Activated naive CD4-positive, alpha-beta T cell (primary cell): ENCODE measurements at places on chromosomes 11 and 22.

DNA sequence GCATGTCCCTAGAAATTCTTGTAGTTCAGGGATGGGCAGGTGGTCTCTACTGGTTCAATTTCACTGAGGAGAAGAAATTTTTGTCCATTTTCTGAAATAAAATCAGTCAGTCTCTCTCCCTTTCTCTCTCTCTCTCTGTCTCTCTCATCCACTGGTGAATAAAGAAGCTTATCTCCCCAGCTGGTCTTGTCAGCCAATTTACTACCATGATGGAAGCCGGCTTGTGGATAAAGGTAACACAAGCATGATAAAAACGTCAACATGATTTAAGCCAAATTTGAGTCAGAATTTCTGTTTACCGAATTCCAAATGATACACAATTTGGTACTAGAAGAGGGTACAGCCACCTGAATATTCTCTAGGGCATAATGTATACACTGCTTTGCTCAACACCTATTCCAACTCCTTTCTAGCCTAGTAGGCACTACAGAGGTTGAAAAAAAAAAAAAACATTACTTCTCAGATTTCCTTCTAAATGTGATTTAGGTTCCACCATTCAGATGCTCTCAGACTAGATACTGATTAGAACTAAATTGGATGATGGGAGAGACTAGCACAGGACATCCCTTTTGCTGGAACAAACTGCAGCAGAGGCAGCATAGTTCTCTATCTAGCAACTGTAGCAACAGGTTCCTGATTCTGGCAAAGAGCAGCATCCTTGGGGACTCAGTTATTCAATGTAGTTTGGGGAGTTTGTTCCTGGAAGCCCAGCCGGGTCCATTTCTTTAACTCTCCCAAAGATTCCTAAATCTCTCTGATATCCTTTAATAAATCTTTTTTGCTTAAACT lies 18.8 kb downstream of the PAK1 start:
- no peak for DNase-seq

- no peak for DNase-seq
Observed at GRCh38 chr22:32746732-32747131, 54.8 kb upstream of the TIMP3 start.

GRCh38 chr22:46148816-46149511 lies 1.4 kb upstream of the PPARA start:
- no peak for DNase-seq

DNA sequence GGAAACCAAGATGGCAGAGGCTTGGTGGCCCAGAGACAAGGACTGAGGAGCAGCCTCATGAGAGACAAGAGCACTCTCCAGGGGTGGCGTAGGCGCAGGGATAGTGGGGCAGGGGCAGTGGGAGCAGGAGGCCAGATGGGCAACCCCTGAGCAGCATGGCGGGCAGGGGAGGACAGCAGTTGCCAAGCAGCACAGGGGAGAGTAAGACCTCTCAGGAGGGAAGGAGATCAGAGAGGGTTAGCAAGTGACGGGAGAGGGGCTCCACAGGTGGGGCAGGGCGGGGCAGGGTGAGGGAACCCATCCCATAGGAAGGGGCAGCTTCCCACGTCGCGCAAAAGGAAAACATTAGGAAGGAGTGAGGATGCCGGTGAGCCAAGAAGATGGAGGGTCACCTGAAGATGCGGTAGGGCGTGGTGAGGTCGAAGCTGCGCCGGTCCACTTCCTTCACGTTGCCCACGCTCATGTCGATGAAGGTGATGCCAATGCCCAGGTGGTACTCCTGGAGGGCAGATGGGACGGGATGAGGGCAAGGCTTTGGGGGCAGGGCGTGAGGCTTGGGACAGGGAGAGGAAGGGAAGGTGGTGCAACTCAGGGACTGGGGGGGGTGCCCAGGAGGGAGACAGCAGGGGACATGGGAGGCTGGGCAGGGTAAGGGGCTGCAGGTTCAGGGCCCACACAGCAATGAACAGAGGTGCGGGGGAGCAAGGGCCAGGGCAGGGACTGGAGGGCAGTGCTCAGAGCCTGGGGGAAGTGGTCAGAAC lies 35.4 kb upstream of the PDE2A start:
- no peak for DNase-seq

GRCh38 chr22:24181088-24181995 lies at the start of gene SUSD2:
Gene SUSD2, plus strand, starts transcription at chr22:24181487. Its CDS starts 33 bp downstream, at chr22:24181520.
- no peak for DNase-seq

DNA sequence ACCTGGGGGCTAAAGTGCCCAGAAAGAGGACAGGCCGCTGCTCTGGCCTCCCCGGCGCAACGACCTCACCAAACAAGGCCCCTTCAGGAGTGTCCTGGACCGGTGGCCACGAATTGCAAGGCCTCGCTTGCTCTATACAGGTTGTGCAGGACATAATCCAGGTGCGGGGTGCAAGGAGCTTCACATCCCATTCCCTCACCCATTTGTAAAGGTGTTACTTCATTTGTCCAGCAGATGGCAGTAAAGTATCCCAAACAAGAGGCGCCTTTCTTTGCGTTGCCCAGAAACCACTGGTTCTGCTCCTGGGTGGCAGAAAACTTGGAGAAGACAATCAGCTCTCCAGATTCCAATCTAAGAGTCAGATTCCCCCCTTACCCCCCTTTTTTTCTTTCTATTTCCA lies 35.9 kb upstream of the PRDM11 start:
- no peak for DNase-seq

DNA sequence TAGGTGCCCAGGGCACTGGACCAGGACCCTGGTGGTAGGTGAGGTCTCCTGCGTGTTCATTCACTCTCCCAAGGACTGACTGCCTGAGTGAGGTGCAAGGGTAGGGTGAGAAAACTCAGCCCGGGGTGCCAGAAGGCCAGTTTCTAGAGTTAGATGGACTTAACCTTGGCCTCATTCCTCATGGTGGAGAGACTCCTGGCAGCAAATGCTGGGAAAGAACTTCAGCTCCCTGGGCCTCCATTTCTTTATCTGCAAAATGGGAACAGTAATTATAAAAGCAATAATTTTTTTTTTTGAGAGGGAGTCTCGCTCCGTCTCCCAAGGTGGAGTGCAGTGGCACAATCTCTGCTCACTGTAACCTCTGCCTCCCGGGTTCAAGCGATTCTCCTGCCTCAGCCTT lies 47.7 kb downstream of the TRIOBP start:
- DNase-seq: no peak

GRCh38 chr11:61695917-61696316 lies 15.7 kb downstream of the DAGLA start:
- peak; percentile 73 for DNase-seq

GRCh38 chr11:117384045-117384444 lies 56.4 kb downstream of the CEP164 start:
- no peak for DNase-seq

DNA sequence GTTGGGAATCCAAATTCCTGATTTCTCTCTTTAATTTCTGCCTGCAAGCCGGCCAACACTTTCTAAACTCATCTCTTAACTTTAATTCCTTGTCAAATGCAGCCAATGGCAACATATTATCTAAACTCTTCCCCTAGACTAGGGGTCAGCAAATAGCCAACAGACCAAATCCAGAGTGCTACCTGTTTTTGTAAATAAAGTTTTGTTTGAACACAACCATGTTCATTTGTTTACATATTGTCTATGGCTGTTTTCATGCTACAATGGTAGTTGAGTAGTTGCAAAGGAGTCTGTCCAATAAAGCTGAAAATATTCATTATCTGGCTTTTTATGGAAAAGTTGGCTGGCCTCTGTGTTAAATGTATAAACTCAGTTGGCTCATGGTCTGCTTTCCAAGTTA lies 37.2 kb upstream of the RASSF10 start:
- no peak for DNase-seq

GRCh38 chr11:33187998-33188722 lies 26.9 kb upstream of the CSTF3 start:
- DNase-seq: no peak

- DNase-seq: no peak
Observed at GRCh38 chr22:38760477-38761201, 4.8 kb upstream of the SUN2 start.

DNA sequence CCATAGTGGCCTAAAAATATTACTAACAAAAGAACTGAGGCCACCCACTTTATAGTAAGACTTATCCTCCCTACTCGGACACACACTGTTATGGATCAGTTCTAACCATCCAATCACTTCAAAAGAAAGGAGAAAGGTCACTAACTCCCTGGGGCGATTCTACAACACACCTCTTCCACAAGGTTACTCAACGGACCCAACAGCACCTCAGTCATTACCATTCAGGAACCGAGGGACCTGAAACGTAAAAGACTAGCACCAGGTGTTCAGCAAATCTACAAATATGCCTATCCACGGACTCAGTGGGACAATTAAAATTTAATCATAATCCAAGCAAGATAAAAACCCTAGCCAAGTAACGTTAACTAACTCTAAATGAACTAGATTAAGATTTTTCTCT lies 1.6 kb downstream of the HNRNPUL2 start:
- no peak for DNase-seq

DNA sequence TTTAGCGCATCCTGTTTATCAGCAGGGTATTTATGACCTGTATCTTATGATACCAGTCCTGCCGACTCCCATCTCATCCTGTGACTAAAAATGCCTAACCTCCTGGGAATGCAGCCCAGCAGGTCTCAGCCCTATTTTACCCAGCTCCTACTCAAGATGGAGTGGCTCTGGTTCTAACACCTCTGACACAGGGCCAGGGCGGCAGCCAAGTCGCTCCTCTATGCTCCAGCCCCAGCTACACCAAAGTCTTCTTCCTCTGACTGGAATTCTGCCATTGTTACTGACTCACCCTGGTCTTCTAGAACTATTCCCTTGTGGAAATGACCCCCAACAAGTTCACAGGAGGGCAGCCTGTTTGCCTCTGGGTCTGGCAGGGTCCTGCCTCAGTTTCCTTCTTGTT lies 7.9 kb upstream of the C1QTNF6 start:
- no peak for DNase-seq

- no peak for DNase-seq
Observed at GRCh38 chr11:116310698-116311097, 462.1 kb downstream of the BUD13 start.

GRCh38 chr11:23723861-23724260 lies 773.0 kb upstream of the LUZP2 start:
- no peak for DNase-seq

GRCh38 chr22:44962741-44963454 lies 46.9 kb downstream of the PHF21B start:
- DNase-seq: no peak

DNA sequence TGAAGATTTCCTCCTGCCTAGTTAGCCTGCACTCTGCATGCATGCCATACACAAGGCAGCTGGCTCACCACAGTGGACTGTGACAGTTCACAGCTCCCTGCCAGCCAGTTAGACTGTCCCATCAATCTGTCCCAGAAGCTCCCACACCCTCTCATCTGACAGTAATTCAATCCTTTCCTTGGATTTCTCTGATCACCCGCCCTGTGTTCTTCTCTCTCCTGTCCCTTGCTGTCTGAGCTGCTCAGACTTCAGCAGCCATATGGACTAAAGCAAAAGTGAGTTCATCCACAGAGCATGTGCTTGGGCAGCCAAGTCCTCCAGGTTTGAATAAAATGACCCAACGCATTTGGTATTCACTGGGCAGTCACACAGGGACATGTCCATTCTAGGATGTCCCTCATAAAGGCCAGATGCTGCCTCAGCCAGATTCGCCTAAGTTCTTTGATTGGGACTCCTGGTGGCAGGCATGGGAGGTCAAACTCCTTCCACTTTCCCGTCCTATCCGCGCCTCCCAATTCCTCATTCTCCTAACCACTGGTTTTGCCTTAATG lies 54.5 kb upstream of the ZBTB44 start:
- DNase-seq: no peak

GRCh38 chr11:125505492-125506080 lies 9.5 kb upstream of the FEZ1 start:
- no peak for DNase-seq

DNA sequence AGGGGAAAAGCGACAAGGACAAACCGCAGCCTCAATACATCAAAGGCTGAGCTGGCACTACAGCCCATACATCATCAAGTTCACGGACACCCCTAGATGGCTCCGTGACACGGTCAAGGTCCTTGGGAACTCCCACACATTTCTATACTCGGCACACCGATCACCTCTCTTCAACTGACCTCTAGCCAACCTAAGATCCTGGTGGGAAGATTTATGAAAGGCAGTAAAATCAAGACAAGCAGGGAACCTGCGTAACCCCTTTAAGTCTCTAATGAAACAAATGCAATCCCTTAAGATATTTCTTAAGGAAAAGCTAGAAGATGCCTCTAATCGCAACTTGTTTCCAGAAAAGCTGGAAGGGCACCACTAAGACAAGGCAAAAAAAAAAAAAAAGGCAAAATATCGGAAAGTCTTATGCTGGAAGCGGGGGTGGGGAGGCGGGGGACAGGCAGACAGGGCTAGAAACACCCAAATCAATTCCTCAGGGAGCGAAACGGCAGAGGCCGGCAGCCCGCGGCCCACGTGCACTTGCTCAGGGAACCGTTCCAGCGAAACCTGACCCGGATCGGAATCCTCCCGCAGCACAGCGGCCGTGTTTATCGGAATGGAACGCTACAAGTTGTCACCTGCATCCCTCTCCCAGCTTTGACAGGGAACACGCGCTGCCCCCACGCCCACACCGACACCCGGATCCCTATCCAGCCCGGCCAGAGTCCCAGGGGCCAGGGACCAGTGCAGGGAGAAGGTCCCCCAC lies 1.4 kb downstream of the ARHGAP20 start:
- DNase-seq: no peak
